ENCODE measurements at places on chromosomes 11 and 22. TPM values are rescaled to one million over a fixed set of nuclear protein-coding genes. Genes with fewer than 3 reads are reported as not detected.

GRCh38 chr22:28002863-28003565, 84.0 kb upstream of the PITPNB start:
- DNase-seq, result no peak

GRCh38 chr22:17772249-17772957, 1.9 kb downstream of the BID start:
- no peak for DNase-seq

Gene OR5P2
- polyA plus RNA-seq, result not detected

GRCh38 chr11:106329273-106330018, 252.0 kb downstream of the AASDHPPT start:
- no peak for DNase-seq

GRCh38 chr22:50180727-50181521, 4.8 kb upstream of the TRABD start:
- DNase-seq, result no peak

Gene JAM3
- polyA plus RNA-seq, result 0.85 TPM

Gene CDCA5
- polyA plus RNA-seq, result 43.4 TPM

- peak; percentile 20 for DNase-seq
Observed at GRCh38 chr11:125123947-125124617, 12.7 kb upstream of the TMEM218 start.

Gene SLC35E4
- polyA plus RNA-seq, result 4.3 TPM

DNA sequence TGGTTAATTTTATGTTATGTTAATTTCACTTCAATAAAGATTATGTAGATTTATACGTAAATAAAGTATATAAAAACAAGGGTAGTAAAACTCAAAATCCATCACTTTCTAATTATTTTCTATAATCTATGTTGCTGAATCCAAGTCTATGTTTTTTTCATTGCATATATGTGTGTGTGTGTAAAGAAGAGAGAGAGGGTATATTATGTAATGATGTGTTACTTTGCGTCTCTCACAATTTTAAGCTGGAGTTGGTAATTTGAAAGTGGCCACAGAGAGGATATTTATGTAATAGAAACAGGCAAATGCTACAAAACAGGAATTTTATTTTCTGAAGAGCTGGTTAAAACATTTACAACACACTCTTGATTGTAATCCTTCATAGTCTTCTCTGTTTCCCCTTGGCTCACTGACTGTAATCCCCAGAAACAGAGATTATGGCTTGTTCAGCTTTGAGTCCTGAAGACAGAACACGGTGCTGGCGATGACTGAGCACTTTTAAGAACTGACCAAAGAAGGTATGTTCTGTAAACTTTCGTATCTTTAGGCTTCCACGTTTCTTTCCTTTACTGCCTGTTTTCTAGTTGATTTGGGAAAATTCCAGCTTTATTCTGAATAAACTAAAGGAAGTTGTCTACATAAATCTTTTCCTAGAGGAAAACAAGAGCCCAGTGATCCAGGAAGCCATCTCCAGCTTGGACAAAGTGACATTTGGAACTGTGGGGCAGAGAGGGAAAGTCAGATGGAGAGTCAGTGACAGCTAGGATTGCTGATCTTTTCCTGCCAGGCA, 43.6 kb downstream of the OR2AG2 start:
- no peak for DNase-seq

Gene NCF4
- polyA plus RNA-seq, result not detected

Gene INSC
- 0.10 TPM for polyA plus RNA-seq

DNA sequence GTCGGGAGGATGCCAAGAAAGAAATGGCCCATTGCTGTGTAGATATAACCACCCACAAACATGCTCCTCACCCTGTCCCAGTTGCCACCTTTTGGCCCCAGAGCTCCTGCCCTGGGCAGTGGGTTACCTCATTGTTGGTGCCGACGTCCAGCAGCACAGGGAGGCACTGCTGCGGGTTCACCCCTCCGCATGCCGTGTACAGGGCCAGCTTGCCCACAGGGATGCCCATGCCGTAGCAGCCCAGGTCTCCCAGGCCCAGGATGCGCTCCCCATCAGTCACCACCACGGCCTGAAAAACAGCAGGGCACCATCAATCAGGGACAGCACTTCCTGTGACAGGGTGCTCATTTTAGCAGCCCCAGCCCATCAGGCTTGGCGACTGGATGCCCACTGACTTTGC, 123.1 kb downstream of the CCDC81 start:
- no peak for DNase-seq

Gene ZNF214
- 0.73 TPM for polyA plus RNA-seq

Gene TP53AIP1
- polyA plus RNA-seq, result 10.4 TPM

Gene CAT
- 20.8 TPM for polyA plus RNA-seq

DNA sequence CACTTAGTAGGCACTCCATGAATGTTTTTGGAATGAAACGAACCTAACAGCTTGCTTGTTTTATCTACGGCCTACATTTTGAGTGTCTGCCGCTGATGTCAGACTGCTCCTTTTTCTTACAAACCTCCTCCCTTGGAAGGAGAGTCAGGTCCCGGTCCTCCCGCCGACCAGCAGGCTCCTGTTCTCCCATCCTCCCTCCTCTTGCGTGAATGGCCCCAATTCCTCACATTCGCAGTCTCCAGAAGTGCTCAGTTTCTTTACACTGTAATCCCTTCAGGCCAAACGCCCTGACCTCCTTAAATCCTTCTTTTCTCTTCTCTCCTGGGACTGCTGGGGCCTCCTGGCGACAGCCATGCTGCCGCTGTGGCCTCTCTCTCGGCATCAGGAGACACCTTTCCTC, 82.6 kb upstream of the CSNK2A3 start:
- no peak for DNase-seq

Gene RDX
- 27.8 TPM for polyA plus RNA-seq

Gene WNT11
- 0.06 TPM for polyA plus RNA-seq

Gene SLC6A5
- not detected for polyA plus RNA-seq

- peak; percentile 73 for DNase-seq
Observed at GRCh38 chr11:19089421-19089820, 27.5 kb upstream of the ZDHHC13 start.

GRCh38 chr11:134727636-134728035, 315.6 kb upstream of the B3GAT1 start:
- no peak for DNase-seq

DNA sequence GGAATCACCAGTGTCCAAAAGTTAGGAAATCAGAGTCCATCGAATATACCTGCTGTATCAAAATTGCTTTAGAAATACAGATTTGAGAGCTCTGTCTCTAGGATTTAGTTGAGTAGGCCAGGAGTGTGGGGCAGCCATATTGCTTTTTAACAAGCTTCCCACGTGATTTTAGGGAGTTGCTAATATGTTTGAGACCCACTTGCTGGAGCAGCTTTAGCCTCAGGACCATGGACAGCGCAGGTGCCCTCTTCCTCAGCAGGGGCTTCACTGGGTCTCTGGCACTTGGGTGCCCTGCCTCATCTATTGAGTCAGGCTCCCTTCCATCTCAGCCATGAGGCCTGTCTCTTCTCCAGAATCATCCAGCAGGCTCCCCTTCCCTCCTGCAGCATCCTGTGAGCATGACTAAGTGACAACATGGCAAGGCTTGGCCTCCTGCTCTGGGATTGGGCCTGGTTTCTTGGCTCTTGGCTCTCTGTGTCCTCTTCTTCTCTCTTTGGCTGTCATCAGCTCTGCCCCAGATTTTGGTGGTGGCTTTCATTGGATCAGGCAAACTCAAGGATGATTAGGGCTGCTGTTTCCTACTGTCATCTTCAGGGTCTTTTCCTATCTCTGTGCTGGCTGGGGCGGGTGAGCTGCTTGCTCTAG, 70.0 kb downstream of the SGSM1 start:
- DNase-seq, result no peak

DNA sequence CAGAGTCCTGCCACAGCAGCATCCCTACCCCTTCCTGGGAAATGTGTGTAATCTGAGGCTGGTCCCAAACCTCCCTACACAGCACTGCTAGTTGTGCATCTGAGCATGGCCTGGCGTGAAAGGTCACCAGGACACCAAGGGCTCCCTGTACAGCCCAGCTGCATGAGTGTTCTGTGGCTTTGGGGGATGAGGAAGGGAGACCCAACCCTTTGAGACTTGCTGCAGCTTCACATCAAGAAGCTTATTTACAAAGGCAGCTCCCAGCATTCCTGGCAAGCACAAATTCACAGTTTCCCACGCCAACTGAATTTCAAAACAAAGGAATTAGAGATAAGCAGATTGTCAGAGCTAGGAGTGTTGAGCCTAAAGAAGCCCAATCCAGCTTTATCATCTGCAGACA, 32.2 kb downstream of the CSNK2A3 start:
- DNase-seq, result no peak

DNA sequence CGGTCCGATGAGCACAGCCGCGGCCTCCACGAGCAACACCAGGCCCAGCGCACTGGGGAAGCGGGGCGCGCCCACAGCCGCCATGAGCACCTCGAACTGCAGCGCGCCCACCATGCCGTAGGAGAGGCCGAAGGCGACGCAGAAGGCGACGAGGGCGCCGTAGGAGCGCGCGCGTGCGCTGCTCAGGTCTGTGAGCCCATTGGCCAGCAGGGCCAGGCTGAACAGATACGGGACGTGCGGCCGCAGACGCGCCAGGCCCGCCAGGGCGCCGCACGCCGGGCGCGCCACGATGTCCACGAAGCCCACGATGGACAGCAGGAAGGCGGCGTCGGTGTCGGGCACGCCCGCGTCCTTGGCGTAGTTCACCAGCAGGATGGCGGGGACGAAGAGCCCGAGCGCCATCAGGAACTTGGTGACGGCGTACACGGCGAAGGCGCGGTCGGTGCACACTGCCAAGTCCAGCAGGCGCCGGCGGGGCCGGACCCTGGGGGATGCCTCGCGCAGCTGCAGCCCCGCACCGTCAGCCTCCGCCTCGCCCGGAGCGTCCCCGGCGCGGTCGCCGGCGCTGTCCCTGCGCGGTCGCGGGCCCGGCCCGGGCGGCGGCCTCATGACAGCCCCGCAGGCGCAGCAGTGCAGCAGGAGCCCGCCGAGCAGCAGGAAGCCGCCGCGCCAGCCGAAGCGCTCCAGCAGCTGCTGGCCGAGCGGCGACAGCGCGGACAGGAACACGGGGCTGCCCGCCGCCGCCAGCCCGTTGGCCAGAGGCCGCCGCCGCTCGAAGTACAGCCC, 2.9 kb downstream of the SLC16A8 start:
- DNase-seq, result no peak

DNA sequence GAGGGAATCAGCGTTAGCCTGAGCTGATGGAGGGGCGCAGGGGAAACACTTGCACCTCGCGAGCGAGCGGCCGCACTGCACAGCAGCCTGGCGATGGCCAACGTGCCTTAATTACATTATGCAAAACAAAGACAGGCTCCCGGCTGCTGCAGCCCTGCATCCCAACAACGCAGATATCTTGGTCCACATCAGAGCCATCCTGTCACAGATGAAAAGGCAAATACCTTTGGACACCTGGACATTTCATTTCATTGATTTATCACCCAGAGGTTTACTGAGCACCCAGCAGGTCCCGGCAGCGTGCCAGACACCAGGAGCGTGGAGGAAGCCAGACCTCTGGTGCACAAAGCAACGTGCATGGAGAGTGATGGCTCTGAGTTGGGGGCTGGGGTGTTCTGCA, 843.0 kb downstream of the TBC1D22A start:
- DNase-seq, result no peak

Gene KCNK4
- polyA plus RNA-seq, result 0.06 TPM
